ENCODE measurements at places on chromosomes 13 and 19.

DNA sequence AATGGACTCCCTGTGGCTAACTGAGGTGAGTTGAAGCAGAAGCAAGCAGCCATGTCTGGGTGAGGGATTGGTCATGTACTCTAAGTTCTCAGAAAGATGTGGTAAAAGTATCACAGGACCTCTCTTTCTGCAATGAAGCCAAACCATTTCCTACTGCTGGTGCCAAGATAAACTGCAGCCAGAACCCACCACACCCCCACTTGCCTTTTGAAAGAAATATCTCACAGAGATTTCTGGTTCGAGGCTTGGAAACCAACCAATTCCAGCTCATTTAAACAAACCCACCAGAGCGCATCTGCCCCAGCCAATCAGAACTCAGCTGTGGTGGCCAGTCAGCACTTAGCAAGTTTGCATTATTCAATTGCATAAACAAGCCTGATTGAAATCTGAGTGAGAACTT is 204.5 kb upstream of the ATXN8OS start:
- no peak for DNase-seq

DNA sequence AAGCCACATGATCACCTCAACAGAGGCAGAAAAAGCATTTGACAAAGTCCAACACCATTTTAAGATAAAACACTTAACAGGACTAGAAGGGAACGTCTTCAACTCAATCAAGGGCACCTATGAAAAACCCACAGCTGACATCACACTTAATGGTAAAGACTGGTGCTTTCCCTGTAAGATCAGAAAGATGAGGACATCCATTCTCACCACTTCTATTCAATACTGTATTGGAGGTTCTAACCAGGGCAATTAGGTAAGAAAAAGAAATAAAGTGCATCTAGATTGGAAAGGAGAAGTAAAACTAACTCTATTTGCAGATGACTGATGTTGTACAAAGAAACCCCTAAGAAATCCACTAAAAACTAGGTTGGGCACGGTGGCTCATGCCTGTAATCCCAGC is 11.2 kb upstream of the AKAP8 start:
- DNase-seq: no peak

DNA sequence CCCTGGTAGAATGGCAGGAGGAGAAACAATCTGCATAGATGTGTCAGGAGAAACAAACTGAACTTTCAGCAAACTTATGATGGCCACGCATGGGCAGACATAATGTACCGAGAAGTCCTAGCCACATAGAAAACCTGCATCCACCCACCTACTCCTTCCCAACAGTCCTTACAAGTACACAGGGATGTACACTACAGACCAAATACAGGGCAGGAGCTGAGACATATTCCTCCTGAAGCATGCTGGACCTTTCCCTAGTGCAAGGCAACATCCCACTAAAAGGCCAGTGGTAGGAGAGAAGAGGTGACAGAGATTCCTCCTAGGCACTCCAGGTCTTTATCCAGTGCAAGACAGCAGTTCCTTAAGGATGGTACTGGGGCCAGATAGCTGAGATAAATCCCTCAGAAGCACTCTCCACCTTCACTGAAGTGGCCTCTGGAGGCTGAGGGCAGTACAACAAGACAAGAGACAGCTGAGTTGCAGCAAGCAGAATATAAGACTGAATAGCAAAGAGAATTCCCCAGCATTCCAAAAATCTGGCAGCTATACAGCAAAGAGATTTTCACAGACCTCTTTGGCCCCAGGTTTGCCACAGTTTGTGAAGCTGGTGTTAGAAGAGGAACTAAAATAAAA is 18.3 kb downstream of the VWA8 start:
- no peak for DNase-seq

DNA sequence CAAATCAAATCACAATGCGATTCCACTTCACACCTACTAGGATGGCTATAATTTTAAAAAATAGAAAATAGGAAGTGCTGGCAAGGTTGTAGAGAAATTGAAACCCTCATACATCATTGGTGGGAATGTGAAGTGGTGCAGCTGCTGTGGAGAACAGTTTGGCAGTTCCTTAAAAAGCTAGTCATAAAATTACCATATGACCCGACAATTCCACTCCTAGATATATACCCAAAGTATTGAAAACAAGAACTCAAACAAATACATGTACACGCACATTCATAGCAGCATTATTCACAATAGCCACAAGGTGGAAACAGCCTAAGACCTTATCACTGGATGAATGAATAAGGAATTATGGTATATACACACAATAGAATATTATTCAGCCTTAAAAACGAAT is 12.0 kb downstream of the HMGB1 start:
- DNase-seq: no peak

GRCh38 chr19:40560092-40560507 is 16.6 kb upstream of the SHKBP1 start:
- DNase-seq: no peak

- no peak for DNase-seq
Measured at GRCh38 chr13:112254061-112254818, 121.9 kb upstream of the SPACA7 start.

GRCh38 chr13:51006067-51006845 is 96.7 kb downstream of the RNASEH2B start:
- no peak for DNase-seq

DNA sequence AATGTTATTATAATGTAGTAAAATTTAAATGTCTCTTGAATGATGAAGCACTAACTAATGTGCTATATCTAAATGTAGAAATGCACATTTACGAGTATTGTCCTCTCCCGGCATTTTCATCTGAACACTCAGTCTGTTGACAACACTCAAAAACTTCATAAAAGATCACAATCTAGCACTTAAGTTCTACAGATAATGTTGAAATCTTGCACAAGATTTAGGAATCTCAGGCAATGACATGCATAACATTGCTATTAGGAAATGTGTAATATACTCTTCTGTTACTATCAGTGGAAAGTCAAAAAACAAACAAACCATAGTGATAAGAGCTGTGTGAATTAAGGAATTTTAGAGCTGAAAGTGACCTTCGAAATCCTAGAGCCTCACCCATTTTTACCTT is 37.5 kb upstream of the XPO4 start:
- no peak for DNase-seq

DNA sequence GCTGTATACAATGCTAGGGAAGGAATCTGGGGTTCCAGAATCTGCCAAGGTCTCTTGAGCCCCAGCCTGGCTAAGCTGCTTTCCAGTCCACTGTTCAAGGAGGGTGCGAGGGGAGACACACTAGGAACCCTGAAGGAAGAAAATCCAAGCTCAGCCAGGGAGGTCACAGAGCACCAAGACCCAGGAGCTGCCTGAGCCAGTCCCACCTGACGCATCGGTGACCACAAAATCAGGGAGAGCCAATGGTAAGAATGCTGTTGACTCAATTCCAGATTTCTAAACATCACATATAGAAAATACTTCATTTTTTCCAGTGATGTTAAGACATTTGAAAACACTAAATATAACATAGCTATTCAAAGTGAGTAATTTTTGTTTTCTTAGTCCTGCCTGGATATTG is 50.1 kb downstream of the CEP89 start:
- DNase-seq: no peak

DNA sequence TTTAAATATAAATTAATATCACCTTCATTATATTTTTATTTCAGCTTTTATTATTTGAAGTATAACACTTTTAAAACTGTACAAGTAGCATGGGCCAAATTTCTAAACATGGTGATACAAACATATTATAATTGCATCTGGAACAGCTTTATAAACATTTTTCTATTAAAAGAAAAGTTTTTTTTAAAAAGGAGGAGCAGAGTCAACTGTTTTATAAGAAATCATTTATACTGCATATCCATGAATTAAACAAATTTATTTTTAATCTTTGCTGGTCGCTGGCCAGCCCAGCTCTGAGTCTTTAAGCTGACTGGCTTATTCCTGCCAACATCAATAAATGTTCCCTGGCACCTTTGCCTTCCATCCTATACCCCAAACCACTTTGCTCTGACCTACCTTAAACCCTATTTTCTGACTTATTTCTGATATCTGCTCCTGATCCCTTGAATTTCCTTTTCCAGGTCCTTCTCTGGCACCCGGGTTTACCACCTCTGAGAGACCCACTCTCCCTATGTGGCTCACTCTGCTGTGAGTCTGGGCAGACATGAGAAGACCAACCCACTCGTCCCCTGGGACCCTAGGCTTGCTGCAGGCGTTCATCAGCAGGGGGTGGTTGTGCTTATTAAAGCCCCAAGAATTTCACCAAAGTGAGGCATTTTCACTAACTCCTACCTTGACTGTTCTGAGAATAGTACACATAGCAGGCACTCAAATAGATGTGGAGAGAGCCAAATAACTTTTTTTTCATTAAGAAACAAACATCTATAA is 220.3 kb downstream of the KLF12 start:
- no peak for DNase-seq

- DNase-seq: no peak
Measured at GRCh38 chr19:33402421-33403220, 29.1 kb downstream of the CEBPG start.

DNA sequence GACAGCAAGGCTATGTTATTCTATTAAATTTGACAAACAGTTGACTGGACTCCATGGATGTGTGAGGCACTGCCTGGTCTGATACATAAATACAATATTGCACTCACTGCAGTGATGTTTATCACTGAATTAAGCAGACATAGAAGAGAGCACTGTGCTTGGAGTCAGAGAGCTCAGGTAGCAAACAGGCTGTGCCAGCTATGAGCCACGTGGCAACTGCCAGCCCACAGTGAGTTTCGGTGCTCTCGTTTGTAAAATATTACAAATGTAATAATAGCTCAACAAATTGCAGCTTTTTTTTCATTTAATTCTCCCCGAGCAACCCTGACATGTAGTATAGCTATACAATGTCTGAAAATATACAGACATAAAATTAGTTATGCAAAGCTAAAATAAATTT is 237.3 kb downstream of the NALCN start:
- DNase-seq: no peak

GRCh38 chr19:10508707-10509106 is 5.6 kb upstream of the KEAP1 start:
- no peak for DNase-seq

GRCh38 chr13:19305434-19305833 is 123.8 kb upstream of the TUBA3C start:
- DNase-seq: no peak

GRCh38 chr13:111858571-111858970 is 208.4 kb upstream of the SOX1 start:
- no peak for DNase-seq

DNA sequence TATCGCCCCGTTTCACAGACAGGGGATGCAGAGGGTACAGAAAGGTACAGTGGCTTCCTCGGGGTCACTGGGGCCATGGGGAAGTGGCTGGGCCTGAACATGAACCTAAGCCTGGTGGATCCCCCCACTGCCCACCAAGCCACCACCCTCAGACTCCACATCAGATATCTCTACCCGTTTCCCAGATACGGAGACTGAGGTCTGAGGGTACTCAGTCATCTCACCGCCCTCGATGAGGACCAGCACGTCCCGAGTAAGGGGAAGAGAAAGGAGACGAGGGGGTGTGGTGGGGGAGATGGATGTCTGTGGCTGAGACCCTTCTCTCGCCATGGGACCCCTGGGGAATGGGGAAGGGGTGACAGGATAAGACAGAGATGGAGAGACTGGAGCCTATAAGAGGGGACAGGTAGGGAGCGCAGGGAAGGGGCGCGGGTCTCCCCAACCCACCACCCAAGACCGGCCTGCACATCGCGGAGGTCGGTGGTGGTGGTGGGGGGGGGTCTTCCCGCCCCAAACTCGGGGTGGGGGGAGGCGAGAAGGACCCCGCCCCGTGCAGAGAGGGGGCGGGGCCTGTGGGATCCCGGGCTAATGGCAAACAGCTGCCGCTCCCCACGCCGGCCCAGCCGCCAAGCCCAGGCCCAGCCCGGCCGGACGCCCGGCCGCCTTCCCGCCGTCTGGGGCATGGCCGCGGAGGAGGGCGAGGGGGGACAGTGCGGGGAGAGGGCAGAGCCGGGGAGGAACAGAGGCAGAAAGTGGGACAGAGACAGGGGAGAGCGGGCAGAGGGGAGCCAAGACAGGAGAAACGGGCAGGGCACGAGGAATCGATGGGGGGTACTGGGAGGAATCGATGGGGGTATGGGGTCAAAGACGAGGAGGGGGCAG is 698 bp downstream of the KANK2 start:
- DNase-seq: no peak

DNA sequence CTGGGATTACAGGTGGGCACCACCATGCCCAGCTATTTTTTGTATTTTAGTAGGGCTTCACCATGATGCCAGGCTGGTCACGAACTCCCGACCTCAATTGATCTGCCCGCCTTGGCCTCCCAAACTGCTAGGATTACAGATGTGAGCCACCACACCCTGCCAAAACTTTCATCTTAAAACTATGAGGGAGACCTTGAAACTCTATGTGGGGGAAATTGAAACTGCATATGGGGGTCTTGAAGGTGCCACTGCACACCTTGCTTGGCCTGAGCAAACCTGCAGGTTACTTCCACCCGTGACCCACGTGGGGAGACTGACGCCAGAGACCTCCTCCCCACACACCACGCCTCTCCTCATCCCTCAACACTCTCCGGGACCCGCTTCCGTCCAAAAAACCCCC is 15.6 kb downstream of the CILP2 start:
- no peak for DNase-seq

GRCh38 chr19:7681340-7682174 is 924 bp downstream of the TRAPPC5 start:
- DNase-seq: no peak

DNA sequence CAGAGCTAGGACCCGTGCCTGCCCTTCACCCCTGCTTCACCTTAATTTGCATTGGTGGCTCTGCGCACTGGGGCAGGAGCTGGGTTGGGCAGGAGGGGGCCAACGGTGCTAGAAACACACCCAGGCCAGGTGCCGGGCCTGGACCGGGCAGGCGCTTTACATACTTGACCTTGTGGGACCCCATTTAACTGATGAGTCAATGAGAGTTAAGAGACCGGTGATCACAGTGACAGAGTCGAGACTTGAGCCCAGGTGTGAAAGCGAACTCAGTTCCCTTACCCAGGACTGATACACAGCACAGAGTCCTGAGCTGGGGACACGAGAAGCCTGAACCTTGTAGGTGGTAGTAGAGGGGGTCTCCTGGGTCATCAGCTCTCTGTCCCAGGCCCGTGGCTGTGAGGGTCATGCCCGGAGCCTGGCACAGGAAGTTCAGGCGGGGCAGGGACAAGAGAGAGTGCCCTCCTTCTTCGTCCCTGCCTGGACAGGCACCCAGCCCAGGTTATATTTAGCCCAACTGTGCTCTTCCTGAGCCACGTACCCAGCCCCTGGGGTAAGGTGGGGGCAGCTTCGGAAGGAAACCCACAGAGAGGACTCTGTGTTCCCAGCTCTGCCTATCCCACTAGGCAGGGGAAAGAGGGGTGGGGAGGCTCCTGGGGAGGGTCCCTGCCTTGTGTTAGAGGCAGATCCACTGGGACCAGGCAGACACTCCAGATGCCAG is 1.9 kb downstream of the PRX start:
- no peak for DNase-seq

GRCh38 chr19:1066748-1067340 is at the start of gene ARHGAP45:
ARHGAP45 (plus strand) TSS chr19:1067167; CDS start chr19:1067406, 239 bp downstream.
- DNase-seq: no peak

All from NCI-H187 (cell line).